AG09319 (cell line): ENCODE measurements at places on chromosomes 4 and X.

GRCh38 chrX:101357166-101357795 lies 8.7 kb upstream of the TIMM8A start:
- DNase-seq: no peak

DNA sequence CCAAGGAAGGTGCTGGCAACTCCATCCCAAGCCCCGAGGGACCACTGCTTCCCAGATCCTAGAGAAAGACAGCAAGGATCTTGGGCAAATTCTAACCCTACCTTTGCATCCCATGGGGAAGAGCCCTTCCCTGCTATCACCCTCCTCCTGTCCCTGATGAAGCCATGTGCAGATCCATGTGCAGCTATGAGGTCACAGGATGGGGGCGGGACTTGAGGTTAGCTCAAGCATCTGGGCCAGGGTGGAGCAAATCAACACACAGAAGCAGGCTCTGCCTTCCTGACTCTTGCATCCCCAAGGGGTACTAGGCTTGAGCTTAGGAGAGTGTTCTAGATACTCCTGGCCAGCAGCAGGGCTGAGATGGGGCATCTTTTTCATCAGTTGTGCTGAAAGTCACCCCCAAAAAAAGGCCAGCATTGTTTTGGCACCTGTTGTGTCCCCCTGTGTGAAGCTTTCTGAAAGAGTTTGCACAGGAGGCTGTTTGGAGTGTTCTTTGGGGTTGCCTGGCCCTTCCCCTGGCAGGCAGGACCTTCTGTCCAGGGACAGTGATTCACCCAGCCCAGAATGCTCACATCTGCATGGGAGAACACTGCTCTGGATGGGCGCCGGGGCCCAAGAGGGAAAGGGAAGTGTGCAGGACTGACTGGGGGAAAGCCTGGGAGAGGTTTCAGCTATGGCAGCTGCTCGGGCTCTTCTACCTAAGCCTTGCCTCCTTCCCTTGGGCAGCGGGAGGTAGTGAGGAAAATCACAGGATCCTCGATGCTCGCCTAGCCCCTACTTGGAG lies 50.8 kb downstream of the PRPS1 start:
- DNase-seq: no peak

- DNase-seq: no peak
Measured at GRCh38 chr4:1792832-1793495, at the start of gene FGFR3. Gene FGFR3 (plus strand): TSS chr4:1793293. CDS start chr4:1793935, 642 bp downstream.

DNA sequence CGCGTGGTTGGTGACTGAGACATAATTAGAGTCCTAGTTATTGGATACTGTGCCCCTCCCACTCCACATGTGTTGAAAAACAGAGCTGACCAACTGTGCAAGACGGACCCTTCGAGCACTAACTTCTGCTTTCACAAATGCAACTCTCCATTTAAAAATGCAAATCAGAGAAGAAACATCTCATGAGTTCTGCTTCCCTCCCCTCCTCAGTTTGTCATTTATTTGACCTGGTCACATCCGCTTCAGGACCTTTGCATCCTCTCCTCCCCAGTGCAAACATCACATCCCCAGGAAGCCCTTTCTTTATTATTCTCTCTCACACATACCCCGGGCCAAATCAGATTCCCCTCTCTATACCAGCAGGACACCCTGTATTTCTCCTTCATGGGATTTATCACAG lies 38.1 kb upstream of the NOCT start:
- DNase-seq: no peak

DNA sequence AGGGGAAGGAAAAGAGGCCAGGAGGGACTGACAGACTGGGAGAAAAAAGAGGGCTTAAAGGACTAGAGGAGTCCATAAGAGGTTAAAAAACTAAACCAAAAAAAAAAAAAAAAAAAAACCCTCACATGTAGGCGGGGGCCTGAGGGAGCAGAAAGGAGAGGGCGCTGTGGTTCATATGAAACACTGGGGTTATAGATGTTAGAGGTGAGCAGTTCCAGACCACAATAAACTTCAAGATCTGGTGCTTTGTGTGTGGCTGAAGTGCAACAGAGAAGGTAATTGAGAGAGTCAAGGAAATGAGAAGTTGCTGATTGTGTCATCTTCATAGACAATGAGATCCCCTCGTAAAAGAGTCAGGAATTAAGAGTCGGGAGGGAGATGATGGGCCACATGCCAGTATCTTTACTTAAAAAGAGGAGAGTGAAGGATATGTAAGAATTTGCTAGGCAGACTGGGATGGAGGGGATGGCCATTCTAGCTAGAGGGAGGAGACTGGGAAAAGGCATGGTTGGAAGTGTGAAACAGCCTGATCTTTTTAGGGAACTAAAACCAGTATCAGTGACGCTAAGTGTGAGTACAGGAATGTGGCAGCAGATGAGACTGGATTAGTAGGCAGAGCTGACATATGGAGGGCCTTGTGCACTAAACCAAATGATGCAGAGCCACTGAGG lies 18.4 kb upstream of the OGT start:
- no peak for DNase-seq

GRCh38 chrX:67351411-67351810 lies 192.4 kb upstream of the AR start:
- DNase-seq: no peak

- no peak for DNase-seq
Measured at GRCh38 chr4:37885496-37885895, 5.4 kb upstream of the TBC1D1 start.

DNA sequence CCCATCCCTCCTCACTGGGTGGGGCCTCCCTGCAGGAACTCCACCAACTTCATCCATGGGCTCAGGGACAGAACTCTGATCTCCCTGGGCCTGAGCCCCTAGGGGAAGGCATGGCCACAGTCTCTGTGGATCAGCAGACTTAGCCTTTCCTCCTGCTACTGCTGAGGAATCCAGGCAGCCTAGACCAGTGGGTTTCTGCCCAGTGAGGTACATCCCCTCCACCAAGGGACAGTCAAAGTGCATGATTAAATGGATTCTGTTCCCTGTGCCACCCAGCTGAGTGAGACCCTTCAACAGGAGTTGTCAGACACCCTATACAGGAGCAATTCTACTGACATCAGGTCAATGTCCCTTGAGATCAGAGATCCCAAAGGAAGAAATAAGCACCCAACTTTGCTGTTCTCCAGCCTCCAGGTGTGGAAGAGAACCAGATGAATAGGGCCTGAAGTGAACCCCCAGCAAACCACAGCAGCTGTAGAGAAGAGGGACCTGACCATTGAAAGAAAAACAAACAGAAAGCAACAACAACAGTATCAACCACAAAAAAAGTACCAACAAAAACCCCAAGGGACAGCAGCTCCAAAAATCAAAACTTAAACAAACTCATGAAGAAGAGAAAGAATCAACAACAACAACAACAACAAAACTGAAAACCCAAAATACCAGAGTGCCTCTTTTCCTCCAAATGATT lies 84.8 kb downstream of the CHIC1 start:
- DNase-seq: no peak

DNA sequence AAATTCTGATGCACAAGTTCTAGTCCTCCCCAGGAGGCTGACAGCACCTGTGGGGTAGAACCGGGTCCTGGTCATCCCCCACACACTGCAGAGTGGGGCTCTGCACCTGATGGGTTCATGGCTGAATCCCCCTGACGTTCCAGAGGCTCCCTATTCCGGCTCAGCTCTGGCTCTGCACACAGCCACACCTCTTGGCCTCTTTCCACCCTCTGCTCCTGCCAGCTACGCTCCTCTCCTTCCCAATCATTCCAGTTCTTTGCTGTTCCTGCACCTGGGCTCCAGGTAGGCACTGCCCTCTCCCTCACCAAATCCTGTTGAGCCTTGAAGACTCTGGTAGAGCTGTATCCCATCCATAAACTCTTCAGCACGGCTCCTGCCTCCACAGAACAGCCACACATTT lies 75.5 kb downstream of the GATB start:
- no peak for DNase-seq

DNA sequence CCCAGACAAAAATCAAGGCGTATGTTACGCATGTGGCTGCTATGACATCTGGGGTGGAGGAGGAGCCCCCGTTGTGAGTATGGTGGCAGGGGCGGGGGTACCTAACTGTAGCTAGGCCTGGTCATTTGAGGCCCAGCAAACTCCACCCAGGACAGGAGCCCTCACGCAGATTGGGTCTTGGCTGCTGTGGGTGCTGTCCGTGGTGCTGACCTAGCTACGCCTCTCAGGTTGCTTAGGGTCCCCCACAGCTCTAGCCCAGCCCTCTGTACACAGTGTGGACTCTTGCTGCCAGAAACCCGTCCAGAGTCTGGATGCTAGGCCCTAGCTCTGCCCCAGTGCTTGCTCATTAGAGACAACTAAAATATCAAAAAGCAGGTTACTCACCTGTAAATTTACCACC lies 146.7 kb upstream of the PSAPL1 start:
- DNase-seq: no peak

GRCh38 chr4:26342328-26343037 lies 21.7 kb downstream of the RBPJ start:
- DNase-seq: no peak

DNA sequence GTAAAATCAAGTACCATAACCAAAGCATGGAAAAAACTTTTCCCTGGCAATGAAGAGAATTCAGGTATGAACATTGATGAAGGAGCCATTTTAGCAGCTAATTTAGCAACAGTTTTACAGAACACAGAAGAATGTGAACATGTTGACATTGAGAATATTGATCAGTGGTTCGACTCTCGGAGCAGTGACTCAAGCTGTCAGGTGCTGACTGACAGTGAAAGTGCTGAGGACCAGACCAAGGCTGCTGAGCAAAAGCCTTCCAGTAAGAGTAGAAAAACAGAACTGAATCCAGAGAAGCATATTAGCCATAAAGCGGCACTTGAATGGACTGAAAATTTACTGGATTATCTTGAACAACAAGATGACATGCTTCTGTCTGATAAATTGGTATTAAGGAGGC lies 2.8 kb downstream of the TIGD2 start:
- no peak for DNase-seq

GRCh38 chr4:56464581-56464980 lies 2.8 kb upstream of the SRP72 start:
- no peak for DNase-seq

- DNase-seq: no peak
Measured at GRCh38 chrX:25869761-25870160, 268.4 kb upstream of the MAGEB18 start.

GRCh38 chr4:186581421-186581820 lies 26.1 kb upstream of the MTNR1A start:
- DNase-seq: no peak
